Osteocyte (in vitro differentiated cells): ENCODE measurements at places on chromosomes 5 and 9.

- DNase-seq: no peak
Measured at GRCh38 chr9:21681641-21682040, 120.8 kb upstream of the MTAP start.

DNA sequence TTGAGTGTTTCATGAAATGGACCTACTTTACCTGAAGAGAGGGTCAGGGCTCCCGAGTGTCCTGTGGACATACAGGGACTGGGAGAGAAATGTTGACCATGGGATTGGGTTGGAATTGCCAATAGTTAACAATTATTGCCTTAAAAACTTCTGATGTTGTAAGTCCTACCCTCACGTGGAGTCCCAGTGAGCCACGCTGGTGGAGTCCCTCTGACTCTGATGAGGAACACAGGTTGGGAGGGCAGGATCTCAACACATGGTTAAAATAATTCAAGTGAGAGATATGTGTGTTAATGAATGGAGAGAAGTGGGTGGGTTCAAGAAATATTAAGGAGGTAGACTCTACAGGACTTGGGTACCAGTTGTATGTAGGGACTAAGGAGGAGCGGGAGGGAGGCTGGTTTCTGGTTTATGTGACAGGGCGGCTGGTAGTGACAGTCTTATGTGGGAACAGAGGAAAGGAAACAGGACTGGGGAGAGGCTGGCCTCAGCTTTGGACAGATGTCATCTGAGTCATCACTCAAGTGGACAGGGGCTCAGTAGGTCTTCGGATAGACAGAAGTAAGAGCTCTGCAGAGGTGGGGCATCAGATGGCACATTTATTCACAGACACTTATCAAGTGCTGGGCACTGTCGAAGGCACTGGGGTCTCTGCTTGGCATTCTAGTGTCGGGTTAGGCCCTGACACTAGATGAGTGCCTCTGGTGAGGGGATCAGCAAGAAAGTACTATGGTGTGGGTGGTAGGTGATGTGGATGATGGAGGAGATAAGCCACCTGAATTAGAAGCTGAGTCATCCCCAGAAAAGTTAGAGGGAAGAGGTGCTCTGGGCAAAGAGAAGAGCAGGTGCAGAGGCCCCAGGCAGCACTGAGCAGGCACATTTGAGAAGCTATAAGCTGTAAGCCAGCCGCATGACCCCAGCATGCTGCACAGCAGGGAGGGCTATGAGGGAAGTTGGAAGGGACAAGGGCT, 27.2 kb downstream of the MAML1 start:
- DNase-seq: no peak

DNA sequence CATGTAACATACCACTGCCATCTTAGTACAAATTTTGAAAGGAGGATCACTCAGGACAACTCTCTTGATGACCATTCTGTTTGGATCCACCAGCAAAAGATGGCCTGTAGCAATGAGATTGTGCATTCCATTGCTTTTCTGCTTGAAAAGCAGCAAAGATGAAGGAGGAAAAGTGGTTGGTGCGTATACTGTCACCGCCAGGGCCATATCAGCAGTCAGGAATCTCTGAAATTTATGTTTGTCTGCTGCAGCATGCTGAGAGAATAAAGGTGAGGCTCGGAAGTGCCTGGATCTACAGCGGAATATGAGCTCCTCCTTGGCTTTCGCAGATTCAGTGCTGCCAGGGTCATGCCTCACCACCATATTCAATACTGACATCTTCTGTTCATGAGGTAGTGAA, 144.4 kb downstream of the GPBP1 start:
- no peak for DNase-seq

DNA sequence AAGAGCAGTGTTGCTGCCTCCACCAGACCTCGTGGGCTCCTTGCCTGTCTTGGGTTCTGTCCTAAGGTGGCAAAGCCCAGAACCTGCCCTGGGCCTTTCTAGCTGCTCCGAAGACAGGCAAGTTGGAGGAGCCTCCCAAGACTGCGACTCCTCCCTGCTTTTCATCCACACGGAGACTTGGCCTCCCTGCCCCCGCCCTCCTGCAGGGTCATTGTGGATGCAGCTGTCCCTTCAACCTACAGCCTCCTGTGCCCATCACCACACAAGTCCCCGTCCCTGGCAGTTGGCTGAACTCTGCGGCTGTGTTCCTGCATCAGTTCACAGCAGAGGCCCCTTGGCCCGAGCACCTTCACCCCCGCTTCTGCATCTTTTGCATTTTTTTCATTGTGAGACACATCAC, 59.2 kb downstream of the WNK2 start:
- DNase-seq: no peak

- no peak for DNase-seq
Measured at GRCh38 chr5:66230551-66230950, 86.5 kb downstream of the SREK1 start.

DNA sequence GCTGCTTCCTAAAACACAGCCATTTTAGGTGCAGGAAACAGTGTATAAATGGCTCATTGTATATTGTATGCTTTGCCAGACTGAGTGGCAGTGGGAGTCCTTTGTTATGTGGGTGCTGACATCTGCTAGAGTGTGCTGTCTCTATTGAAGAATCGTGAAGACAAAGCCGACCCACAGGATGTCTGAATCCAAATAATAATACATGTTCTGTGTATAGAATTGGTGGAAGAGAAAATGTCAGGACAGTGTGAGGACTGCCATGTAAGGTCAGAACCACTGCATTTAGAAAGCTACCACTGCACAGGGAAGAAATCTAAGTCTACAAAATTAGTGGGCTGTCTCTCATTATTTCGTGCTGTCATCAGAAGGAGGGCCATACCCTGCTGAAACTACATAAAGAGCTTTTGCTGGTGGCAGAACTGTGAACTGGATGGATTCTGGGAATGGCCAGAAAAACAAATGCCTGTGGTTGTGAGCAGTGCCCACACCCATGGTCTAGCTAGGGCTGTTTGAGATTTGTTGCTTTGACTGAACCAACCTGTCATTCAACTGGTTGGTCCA, 2.5 kb downstream of the IL7R start:
- DNase-seq: no peak

GRCh38 chr5:124980163-124980941, 233.9 kb upstream of the ZNF608 start:
- DNase-seq: no peak

DNA sequence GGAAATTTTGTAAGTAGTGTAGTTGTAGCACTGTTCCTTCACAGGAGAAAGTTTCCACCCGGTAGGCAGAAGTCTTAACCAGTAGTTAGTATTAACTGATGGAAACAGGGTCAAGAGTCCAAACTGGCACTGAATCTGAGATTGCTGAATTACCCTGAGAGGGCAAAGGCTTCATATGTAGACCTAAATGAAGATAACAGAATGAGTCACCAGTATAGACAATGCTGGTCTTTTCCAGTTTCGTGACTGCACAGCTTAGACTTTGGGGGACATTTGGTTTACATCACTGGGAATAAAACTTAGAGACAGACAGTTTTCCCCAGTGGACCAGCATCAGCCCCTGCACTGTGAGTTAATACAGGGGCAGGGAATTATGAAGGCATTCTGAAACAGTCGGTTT, 60.5 kb downstream of the PCSK5 start:
- no peak for DNase-seq

DNA sequence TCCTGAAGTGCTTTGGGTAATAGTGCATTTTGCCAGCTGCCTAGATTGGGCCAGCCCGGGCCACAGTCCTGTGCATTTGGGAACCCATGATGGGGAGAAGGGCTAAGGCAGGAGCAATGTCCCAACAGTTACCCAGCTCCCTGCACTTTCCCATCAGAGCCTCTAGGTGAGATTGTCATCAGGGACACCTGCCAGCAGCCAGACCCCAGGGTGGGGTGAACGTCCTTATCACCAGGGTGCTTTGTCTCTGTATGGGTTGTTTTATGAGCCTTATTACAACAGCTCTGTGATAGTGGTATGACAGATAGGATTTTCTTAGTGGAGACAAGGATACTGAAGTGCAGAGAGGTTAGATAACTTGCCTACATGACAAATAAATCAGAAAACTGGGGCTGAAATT, 365.7 kb downstream of the OSTF1 start:
- DNase-seq: no peak

DNA sequence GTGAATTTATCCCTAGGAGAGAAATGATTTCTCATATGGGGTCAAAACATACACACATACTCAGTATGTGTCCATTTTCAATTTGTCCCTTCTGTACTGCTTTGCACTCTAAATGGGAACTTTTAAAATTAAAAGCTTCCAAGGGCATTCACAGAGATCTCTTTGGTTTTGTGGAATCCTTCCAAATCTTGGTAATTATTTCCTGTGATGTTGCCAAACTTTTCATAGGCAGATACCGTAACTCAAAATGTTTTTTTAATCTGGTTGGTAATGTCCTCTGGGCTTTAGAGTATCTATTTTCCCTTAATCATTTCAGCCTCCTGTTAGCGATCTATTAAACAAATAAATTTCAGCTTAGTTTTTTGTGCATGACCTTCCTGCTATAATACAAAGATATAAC, 282.4 kb downstream of the ARHGEF28 start:
- no peak for DNase-seq

DNA sequence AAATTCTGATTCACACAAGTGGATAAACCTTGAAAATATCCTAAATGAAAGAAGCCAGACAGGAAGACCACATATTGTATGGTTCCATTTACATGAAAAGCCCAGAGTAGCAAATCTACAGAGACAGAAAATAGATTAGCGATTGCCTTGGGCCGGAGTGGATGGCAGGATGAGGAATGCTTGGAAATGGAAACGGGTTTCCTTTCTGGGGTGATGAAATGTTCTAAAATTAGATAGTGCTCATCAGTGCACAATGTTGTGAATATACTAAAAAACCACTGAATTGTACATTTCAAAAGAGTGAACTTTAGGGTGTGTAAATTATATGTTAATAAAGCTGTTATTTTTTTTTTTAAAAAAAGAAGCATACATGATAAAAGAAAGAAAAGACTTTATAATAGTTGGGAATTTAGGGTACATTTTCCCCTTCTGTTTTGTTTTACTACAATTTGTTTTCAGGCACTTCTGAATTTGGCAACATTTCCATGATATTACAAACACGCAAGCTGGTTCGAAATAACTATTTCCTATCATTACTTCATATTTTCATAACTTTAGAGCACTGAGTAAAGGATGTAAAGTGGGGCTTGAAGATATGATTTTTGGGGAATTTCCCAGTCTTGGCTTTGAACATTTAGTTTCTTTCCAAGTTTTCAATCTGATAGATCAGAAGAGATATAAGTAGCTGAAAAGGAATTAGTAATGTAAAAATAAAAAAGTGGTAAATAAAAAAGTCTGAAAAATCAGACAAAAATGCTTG, 23.9 kb downstream of the SLC35A4 start:
- no peak for DNase-seq

DNA sequence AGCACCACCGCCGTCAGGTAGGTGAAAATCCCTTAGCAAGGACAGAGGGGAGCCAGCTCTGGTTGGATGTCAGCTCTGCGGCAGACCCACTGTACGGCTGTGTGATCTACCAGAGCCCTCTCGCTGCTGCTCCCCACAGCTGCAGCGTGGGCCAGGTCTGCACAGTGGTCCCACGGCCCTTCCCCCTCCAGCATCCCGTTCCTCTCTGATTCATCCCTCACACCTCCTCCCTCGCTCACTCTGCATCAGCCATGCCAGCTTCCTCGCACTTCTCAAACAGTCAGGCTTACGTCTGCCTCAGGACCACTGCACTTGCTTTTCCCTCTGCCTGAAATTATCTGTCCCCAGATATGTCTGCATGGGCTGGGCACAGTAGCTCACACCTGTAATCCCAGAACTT, 26.6 kb upstream of the CFAP157 start:
- no peak for DNase-seq

DNA sequence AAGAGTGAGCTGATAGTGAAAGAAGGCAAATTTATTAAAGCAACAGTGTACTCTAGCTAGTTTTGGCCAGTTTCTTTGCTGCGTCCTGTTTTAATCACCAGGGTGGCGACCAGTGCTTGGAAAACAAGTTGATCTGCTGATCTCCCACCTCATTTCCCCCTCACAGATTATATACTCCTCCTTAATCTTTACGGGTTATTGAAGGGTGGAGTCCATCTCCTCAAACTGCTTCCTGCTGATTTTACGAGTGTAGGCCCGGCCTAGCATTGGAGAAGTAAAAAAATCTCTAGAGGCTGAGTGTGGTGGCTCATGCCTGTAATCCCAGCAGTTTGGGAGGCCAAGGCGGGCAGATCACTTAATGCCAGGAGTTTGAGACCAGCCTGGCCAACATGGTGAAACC, 14.0 kb upstream of the CFAP95 start:
- no peak for DNase-seq

DNA sequence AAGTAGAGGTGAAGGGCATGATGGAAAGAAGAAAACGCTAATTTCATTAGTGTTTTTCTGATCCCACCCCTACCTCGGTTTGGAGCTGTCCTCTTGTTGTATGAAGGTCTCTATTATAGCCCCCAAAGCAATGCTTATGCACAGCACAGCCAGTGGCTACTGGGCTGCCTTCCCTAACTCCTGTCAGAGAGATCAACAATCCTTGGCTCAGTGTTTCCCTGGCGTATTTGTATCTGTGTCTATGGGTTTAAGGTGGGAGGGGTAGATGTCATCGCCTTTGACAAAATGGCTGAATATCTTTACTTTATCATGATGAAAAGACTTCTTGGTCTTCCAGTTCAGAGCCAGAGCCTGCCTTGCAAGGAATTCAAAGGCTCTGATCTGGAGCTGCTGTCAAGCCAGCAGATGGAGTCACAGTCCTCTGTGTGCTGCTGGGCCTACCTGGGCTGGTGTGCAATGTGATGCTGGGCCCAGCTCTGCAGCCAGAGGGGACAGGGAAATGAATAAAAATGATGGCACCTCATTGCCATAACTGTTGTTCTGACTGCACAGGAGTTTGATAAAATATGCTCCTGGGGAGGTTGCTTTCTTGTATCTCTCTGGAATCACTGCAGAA, 20.1 kb upstream of the HSPA9 start:
- DNase-seq: no peak

- DNase-seq: no peak
Measured at GRCh38 chr5:68367717-68368116, 152.2 kb downstream of the PIK3R1 start.

DNA sequence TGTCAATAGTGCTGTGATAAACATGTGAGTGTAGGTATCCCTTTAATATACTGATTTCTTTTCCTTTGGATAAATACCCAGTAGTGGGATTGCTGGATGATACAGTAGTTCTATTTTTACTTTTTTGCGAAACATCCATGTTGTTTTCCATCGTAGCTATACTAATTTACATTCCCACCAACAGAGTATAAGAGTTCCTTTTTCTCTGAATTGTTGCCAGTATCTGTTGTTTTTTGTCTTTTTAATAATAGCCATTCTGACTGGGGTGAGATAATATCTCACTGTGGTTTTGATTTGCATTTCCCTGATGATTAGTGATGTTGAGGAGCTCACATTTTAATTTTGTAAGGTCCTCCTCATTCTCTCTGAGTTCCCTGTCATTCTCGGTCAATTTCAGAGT, 71.1 kb upstream of the NFIL3 start:
- DNase-seq: no peak
